ENCODE measurements at places on chromosomes 3 and 15.

DNA sequence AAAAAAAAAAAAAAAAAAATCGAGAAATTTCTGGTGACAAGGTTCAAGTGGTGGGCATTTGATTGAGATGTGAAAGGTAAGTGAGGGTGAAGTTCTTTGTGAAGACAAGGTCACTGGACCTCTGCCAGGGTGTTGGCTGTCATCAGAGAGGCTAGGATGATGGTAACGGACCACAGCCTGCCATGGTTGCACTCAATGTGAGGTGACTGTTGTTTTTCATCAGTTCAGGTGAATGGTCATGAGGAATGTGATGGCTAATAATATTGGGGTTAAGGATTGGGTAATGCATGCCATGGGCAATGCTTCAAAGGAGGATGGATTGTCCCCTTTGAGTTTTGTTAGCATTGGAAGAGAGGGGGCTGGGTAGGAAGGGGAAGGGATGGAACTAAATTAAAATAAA, 4.3 kb upstream of the ALPK3 start:
- no peak for DNase-seq

DNA sequence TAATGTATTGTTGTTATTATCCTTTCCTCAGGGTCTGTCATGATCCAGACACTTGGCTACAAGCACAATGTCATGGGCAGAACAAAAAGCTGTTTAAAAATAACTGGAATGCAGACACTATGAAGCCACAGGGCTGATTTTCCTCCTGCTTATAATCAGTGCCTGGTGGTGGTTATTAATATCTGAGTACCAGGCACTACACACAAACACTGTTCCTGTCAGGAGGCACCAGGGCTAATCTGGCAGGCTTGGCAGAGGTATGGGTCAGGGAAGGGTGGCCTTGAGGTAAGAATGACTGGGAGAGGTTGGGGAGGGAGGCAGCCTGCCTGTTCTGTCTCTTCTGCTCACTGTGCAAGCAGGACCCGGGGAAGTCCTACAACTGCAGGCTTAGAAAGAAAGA, 67.2 kb downstream of the WDR76 start:
- DNase-seq: no peak

DNA sequence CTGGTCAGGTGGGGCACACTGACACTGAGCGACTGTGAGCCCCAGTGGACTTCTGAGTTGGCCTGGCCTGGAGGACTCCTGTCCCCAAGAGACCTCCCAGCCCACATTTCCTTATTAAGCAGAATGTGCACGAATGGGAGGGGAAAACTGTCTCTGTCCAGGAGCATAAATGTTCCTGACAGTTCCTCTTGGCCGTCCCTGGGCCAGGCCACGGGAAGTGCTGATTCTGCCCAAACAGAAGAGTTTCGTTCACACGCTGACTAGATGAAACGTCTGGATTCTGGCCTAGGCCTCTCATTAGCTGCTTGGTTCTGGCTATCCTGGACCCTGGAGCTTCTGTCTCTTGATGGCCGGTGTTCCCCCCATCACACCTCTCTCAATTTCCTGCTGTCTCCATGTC, 29.5 kb upstream of the APEH start:
- DNase-seq: no peak

GRCh38 chr3:141941093-141941492, 64.7 kb downstream of the ATP1B3 start:
- DNase-seq: no peak

- no peak for DNase-seq
Measured at GRCh38 chr3:17065315-17065714, 180.6 kb downstream of the PLCL2 start.

Data from stimulated activated CD8-positive, alpha-beta memory T cell treated with anti-CD3 and anti-CD28 coated beads, Interleukin-4, amount 100 ng/mL, for 1 hour (primary cell).